Stomach (tissue), 19 donors: ENCODE measurements at places on chromosomes 1 and 21. TPM values are rescaled to one million over a fixed set of nuclear protein-coding genes. Genes with fewer than 3 reads are reported as not detected.

The ECM1 gene
- total RNA-seq, result 4.0 TPM

- H3K4me3 ChIP-seq, result no peak overlapping the region
- no peak for DNase-seq
- no peaks in the 10 kb centered on the region for H3K27me3 ChIP-seq
- no peaks in the 10 kb centered on the region for H3K4me1 ChIP-seq
- H3K27ac ChIP-seq, result peak overlapping the region; percentile 16
Observed at GRCh38 chr1:46653405-46653958, 14.7 kb downstream of the ATPAF1 start.

The TCEA3 gene
- 125 TPM for total RNA-seq

- peaks cover 16% of the 10 kb centered on the region for H3K4me1 ChIP-seq
- peak; percentile 77 for DNase-seq
- no peaks in the 10 kb centered on the region for H3K27me3 ChIP-seq
- no peak overlapping the region for H3K4me3 ChIP-seq
- peak overlapping the region; percentile 59 for H3K27ac ChIP-seq
- no peaks in the 10 kb centered on the region for H3K36me3 ChIP-seq
Observed at GRCh38 chr1:227299688-227300087, 18.6 kb downstream of the CDC42BPA start.

The IFI16 gene
- total RNA-seq, result 65.6 TPM

- no peak overlapping the region for H3K4me3 ChIP-seq
- H3K27ac ChIP-seq, result no peak overlapping the region
- no peaks in the 10 kb centered on the region for H3K27me3 ChIP-seq
- peaks cover 98% of the 10 kb centered on the region for H3K36me3 ChIP-seq
- no peak for DNase-seq
Observed at GRCh38 chr1:35605071-35605866, 32.2 kb downstream of the TFAP2E start.

DNA sequence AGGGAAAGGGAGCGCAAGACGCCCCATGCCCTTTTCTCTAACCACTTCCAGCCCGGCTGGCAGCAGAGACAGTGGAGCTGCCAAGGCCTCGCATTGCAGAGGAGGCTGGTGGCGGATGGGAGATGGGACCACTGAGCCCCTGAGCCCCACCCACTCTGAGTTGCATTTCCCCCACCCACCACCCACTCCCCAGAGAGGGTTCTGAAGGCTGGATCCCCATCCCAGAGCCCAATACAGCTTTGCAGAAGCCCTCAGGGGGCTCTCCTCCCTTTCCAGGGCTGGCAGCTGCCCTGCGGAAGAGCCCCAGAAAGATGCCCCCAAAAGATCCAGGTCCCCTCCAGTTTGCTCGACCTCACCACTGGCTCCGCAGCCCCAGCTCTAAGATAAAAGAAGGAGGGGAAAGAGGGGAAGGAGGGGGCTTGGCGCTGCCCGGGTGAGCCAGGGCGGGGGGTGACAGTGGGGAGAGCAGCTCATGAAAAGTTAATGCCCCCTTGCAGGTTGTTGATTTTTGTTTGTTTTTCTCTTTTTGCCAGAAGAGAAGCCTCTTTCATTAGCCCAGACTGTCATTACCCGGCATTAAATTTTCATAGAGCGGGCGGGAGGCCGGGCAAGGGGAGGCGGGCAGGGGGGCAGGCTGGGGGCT, 38.4 kb upstream of the CASZ1 start:
- peaks cover 9% of the 10 kb centered on the region for H3K4me1 ChIP-seq
- H3K27ac ChIP-seq, result no peak overlapping the region
- H3K36me3 ChIP-seq, result no peaks in the 10 kb centered on the region
- H3K4me3 ChIP-seq, result no peak overlapping the region
- peaks cover 23% of the 10 kb centered on the region for H3K27me3 ChIP-seq

DNA sequence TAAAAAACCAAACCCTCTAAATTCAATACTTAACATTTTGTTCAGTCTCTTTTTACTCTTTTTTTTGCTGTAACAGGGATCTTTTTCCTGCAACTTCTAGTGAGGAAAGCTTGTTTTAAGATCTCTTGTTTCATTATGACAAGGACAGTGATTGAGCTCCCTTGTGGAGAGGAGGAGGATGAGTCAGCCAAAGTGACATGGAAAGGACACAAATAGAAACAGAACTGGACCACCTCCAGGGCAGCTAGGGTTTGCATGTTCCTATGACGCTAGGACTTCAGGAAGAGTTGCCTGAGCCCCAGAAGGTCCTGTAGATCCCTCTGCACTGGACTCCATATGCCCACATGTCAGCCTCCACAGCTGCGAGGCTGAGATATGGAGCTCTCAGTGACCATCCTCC, 212.6 kb upstream of the FAM78B start:
- DNase-seq, result no peak
- no peaks in the 10 kb centered on the region for H3K4me1 ChIP-seq
- H3K36me3 ChIP-seq, result no peaks in the 10 kb centered on the region
- H3K27me3 ChIP-seq, result no peaks in the 10 kb centered on the region
- H3K27ac ChIP-seq, result no peak overlapping the region

The TEX38 gene
- not detected for total RNA-seq

- no peak overlapping the region for H3K27ac ChIP-seq
- no peak for DNase-seq
- H3K4me3 ChIP-seq, result no peak overlapping the region
- no peaks in the 10 kb centered on the region for H3K36me3 ChIP-seq
- no peaks in the 10 kb centered on the region for H3K27me3 ChIP-seq
Observed at GRCh38 chr21:35326677-35327076, 277.6 kb upstream of the RUNX1 start.

GRCh38 chr1:245687636-245688535, 533.1 kb downstream of the KIF26B start:
- H3K4me1 ChIP-seq, result no peaks in the 10 kb centered on the region
- peak overlapping the region; percentile 23 for H3K4me3 ChIP-seq
- H3K36me3 ChIP-seq, result no peaks in the 10 kb centered on the region
- DNase-seq, result no peak

DNA sequence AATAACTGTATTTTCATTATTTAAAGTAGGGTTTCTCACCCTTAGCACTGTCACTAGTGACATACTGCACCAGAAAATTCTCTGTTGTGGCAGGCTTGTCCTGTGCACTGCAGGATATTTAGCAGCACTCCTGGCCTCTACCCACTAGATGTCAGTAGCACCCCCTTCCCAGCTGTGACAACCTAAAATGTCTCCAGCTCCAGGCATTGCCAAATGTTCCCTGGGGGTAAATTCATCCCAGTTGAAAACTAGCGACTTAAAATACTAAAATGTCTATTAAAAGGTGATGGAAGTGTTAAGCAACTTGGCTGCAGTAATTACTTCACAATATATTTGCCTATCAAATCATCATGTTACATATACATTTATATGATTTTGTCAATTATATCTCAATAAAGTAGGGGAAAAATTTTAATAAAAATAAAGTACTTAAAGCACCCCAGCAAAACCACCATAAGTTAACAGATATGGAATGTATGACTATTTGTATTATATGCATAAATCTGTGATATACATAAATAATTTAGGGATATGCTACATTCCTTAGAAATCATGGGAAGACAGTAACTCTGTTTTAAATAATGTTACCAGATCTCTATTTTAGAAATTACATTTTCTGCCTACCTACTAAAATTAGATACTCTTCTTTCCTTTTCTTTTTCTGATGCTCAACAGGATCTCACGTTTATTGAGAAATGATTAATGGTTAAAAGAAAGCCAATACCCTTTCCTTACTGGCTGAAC, 74.6 kb downstream of the ARID4B start:
- peaks cover 4% of the 10 kb centered on the region for H3K4me1 ChIP-seq
- no peaks in the 10 kb centered on the region for H3K36me3 ChIP-seq
- H3K27ac ChIP-seq, result no peak overlapping the region
- H3K4me3 ChIP-seq, result no peak overlapping the region

DNA sequence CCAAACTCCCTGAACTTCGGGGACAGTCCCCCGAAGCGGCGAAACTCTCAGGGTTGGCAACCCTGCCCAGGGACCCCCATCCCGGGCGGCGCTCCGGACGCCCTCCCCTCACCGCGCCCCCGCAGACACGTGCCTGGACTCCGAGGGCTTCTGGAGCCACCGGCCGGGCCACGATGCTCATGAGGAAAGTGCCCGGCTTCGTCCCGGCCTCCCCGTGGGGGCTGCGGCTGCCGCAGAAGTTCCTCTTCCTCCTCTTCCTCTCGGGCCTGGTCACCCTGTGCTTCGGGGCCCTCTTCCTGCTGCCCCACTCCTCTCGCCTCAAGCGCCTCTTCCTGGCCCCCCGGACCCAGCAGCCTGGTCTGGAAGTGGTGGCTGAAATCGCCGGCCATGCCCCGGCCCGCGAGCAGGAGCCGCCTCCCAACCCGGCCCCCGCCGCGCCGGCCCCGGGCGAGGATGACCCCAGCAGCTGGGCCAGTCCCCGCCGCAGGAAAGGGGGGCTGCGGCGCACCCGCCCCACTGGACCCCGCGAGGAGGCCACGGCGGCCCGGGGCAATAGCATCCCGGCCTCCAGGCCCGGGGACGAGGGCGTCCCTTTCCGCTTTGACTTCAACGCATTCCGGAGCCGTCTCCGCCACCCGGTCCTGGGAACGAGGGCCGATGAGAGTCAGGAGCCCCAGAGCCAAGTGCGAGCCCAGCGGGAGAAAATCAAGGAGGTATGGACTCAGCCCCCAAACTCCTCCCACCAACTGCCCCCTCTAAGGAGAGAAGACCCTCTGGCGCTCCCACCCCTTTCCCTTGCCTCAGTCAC, 1.2 kb downstream of the MAN1C1 start:
- H3K27ac ChIP-seq, result peak overlapping the region; percentile 88
- peaks cover 37% of the 10 kb centered on the region for H3K4me1 ChIP-seq
- H3K36me3 ChIP-seq, result no peaks in the 10 kb centered on the region
- H3K4me3 ChIP-seq, result peak overlapping the region; percentile 85
- no peaks in the 10 kb centered on the region for H3K27me3 ChIP-seq

DNA sequence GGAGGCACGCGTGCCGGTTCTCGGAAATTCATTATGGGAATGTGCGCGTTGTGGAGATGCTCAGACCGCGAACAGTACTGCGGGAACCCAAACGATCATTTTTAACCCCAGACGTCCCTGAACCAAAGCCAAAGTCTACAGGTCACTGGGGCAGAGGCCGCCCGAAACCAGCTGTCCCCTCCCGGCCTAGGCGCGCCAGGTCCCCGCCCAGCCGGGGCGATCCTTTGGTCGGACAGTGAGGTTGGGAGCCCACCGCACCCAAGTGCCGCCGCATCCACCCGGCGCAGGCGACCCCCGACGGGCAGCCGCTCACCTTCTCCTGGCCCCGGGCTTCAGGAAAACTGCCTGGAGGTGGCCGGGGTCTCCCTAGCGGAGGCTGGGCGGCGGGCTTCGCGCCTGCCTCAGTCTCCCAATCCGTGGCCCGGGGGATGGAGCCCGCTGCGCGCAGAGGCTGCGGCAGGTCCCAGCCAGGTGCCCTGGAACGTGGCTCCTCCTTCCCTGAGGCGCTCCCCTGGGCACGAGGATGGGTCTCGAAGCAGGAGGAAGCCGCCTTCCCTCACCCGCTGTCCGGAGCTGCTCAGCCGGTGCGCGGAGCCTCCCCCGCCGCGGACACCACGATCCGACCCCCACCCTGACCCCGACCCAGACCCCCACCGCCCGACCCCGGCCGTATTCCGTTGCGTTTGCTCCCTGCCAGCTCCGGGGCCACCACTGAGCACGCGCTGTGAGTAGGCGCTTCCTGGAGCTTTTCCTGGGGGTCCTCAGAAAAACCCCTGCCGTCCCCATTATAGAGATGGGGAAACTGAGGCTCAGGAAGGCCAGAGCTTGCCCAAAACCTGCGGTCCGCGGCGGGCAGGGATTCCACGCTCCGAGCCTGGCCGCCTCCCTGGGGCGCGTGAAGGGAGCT, 8.1 kb upstream of the SLX9 start:
- peaks cover 6% of the 10 kb centered on the region for H3K27me3 ChIP-seq
- H3K4me1 ChIP-seq, result peaks cover 62% of the 10 kb centered on the region
- H3K4me3 ChIP-seq, result peak overlapping the region; percentile 49

The CFAP74 gene
- total RNA-seq, result not detected

DNA sequence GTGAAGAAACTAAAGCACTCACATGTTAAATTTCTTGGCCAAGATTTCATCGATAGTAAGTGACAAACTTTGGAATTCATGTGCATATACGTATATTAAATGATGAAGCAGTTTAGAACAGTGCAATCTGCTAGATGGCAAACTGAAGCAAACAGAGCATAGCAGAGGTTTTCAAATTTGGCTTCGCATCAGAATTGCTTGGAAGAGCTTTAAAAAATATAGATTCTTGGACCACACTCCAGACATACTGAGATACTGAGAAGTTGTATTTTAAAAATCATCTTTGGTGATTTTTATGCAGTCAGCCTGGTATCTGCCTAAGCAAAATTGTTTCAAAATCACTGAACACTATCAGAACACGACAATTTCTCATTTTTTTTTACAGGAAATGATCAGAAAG, 709.2 kb downstream of the PLA2G4A start:
- peak; percentile 4 for DNase-seq
- no peak overlapping the region for H3K27ac ChIP-seq
- no peak overlapping the region for H3K4me3 ChIP-seq
- no peaks in the 10 kb centered on the region for H3K36me3 ChIP-seq

DNA sequence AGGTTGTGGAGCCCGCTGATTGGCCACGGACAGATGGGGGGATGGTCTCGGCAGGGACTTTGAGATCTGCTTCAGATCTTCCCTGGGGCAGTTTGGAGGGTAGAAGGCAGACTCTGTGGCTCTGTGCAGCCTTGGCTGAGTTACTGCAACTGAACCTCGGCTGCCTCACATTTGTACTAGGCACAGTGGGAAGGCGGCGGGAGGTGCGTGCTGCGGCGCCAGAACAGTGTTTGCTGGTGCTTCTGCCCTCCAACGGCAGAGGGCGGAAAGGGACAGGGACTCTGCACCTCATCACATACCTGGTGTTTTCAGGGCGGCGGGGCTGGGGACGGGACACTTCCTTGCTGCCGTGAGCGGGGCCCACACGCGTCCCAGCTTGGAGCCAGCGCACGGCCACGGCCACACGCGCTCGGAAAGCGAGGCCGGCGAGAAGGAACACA, 26.2 kb downstream of the SLC66A1 start:
- H3K36me3 ChIP-seq, result peaks cover 61% of the 10 kb centered on the region
- no peak overlapping the region for H3K27ac ChIP-seq
- H3K4me3 ChIP-seq, result no peak overlapping the region

The CALML6 gene
- total RNA-seq, result not detected

The CYP4B1 gene
- total RNA-seq, result 5.1 TPM

The ACTN2 gene
- total RNA-seq, result 0.58 TPM

The GADD45A gene
- total RNA-seq, result 51.9 TPM

The ACTA1 gene
- not detected for total RNA-seq

- H3K27ac ChIP-seq, result no peak overlapping the region
- no peaks in the 10 kb centered on the region for H3K36me3 ChIP-seq
- DNase-seq, result peak; percentile 1
- H3K27me3 ChIP-seq, result no peaks in the 10 kb centered on the region
- H3K4me3 ChIP-seq, result no peak overlapping the region
Observed at GRCh38 chr1:90650401-90650800, 66.7 kb downstream of the BARHL2 start.

DNA sequence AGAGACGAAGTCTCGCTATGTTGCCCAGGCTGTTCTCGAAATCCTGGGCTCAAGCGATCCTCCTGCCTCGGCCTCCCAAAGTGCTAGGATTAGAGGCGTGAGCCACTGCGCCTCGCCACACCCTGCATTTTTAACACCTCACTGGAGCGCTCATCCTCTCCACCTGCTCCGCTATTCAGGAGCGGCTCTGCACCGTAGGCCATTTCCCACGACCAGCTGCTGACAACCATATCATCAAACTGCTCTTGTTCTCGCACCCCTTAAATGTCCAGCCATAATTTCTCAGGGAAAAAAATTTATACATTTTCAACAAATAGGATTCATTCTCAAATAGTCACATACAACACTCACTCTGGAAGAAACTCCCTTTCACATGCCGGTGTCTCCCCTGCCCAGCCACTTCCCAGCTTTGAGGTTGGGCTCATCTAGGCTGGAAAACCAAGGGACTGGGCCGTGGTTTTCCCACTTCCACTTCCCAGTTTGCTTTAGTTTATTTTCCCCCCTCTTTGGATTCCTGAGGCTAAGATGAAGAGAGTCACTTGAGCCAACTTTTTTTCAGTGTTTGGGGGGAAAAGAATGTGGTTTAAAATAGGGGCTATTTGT, 639 bp upstream of the IPO9 start:
- H3K4me1 ChIP-seq, result peaks cover 53% of the 10 kb centered on the region
- no peak overlapping the region for H3K4me3 ChIP-seq
- no peak for DNase-seq
- H3K27ac ChIP-seq, result no peak overlapping the region
